ENCODE measurements at places on chromosomes 12 and 14.
A peak's percentile ranks its signal among the peaks of the same experiment; 100 is the strongest.

GRCh38 chr12:65308601-65309071 lies 30.2 kb downstream of the MSRB3 start:
- no peak for DNase-seq

DNA sequence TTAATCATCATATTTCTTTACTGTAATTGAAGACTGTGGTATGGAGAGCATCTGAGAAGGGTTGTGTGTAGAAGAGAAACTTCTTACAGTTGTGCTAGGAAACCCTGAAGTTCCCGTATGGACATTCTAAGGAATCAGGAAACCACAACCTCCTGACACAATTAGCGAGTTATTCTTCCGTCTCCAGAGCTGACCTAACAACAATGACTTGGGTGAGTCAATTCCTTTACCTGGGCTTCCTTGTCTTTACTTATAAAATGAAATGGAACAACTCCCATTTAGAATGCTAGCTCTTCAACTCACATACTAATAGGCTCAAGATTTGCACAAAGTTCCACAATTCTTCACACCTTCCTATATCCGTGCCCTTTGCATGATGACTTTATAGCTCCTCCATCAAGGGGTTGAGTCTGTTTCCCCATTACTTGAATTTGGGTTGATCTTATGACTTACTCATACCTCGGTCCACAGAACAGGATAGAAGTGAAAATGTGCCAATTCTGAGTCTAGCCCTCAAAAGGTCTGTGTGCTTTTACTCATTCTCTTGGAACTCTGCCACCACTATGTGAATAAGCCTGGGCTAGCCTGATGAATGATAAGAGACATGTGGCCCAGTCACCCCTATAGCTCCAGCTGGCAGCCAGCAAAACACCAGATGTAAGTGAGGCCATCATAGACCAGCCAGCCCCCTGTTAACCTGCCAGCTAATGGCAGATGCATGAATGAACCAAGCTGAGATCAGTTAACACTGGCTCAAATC lies 459.4 kb downstream of the ETNK1 start:
- no peak for DNase-seq

DNA sequence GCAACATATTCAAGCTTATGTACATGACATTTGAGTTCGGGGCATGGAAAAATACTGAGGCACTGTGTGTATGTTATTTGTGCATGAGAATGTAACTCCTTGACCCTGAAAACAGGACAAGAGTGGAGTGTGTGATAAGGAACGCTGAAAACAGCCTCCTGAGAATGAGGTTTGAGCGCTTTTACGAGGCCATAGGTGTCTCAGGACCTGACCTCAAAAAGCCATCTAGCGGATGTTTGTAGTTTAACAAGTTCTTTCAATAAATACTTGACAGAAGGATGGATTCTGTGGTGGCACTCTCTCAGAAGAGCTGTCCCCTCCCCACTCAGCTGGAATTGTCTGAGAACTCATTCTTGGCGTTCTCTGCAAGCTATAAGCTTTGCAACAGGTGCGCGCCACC lies 350.5 kb upstream of the TMTC1 start:
- no peak for DNase-seq

DNA sequence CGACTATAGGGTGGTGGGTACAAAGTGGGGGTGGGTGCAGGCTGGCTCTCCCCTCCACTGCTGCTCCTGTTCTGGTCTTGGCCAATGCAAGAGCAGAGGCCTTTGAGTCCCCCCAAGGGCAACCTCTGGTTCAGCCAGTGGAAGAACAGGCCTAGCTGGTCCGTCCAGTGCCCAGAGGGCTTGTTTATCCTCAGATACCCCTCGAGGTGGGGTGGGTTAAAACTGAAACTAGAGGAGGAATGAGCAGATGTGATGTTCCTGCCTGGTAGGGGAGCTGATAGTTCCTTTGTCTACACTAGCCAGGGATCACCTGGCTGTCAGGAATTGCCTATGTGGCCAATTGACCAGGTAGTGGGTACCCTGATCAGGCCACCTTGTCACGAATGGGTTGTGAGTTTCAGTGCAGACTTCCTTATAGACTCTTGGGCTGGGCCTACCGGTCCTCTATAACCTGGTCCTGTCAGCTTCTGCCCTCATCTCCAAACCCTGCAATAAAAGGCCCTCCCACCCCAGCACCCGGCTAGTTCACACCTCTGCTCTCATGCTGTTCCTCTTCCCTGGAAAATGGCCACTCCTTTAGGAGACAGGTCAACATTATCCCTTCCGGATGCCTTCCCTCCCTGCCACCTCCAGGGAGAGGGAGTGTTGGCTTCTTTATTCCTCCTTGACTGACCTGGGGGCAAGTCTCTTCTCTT lies 10.7 kb upstream of the HSP90AA1 start:
- no peak for DNase-seq

GRCh38 chr14:100850841-100851585 lies 25.1 kb downstream of the MEG3 start:
- DNase-seq = peak; percentile 87

- DNase-seq = no peak
Measured at GRCh38 chr12:106956048-106956578, 406 bp downstream of the TMEM263 start.

DNA sequence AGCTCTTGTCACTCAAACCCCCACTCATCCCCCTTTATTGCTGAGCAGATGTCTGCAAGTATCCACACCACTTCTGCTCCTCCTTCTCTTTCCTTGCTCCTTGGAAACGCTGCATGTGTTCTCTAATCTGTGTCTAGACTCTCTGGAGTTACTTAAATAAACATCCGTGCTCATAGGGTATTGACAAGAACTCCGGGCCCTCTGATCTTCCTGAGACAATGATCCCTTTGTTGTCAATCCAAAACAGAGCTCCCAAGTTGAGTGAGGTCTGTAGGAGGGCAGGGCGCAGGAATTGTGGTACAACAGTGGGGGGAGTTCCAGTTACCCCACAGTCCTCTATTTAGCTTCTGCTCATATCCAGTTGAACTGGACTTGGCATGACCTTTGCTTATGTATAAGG lies 489.0 kb downstream of the SNAPC1 start:
- DNase-seq = no peak

DNA sequence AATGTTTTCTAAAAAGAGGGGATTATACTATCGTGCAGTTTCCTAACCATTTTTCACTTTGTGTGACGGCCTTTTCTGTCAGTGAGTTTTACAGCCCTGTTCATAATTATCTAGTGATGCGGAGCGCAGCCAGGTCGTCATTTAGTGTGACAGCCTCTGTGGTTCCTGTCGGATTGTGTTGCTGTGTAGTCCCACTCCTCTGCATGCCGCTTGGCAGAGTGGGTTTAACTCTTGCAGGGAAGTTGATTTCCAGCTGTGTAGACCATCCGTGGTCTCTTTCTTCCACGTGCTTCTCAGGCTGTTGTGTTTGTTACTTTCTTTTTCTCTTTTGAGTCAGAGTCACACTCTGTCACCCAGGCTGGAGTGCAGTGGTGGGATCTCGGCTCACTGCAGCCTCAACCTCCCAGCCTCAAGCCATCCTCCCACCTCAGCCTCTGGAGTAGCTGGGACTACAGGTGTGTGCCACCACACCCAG lies 8.6 kb downstream of the RAN start:
- DNase-seq = no peak

DNA sequence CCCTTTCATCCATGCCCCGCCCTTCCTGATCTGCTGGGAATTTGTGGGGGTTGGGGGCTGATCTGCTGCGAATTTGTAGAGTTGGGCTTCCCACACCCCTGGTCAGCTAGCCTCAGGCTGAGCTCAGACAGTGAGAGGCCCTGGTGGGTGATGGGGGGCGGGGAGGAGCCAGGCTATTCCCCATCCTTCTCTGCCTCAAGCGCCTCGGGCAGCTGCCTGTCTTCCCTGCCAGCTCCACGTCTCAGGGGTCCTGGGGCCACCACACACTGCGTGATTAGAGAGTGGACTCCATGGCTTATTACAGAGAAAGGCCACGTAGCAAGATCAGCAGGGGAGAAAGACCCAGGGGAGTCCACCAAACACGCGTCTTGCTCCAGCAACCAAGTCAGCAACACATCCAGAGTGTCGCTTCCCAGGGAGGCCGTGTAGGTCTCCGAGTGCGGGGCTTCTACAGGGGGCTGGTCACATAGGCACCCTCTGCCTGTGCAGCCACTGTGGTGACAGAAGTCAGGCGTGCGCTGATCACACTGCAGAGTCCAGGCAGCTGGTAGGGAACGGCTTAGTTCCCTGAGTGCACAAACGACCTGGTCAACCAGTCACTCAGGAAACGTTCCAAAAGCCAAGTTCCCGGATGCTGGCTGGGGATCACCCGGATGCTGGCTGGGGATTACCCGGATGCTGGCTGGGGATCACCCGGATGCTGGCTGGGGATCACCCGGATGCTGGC lies 254.4 kb upstream of the SFSWAP start:
- DNase-seq = no peak

DNA sequence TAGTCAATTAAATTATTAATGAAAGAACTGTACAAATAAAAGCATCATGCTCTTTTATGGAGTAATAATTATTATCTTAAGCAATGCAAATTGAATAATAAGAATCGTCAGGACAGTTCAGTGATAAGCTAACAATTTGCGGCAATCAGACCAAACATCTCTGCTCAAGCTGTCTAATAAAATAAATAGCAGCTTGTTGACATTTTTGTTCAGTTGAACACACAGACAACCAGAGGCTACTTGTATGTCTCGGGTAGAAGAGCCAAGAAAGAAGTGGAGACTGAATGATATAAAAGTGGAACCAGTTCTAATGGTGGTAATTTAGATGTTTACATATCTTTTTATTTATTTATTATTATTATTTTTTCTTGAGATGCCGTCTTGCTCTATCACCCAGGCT lies 57.4 kb upstream of the FOXN3 start:
- no peak for DNase-seq

DNA sequence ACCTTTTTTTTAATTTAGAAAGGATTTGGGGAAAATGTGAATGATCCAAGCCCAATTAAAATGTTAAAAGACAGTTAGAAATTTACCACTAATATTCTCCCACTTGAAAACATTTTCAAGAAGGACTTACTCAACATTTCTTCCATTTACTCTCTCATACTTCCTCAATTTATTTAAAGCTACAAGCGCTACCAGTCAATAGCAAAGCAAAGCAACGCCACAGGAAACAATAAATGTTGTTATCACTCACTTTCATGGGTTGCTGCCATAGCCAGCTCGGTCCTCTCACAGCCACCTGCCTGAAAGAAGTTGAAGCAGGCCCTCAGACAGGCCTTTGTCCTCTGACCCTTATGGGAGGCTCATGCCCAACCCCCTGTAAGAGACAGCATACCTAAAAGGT lies 6.0 kb upstream of the SOS2 start:
- DNase-seq = no peak

DNA sequence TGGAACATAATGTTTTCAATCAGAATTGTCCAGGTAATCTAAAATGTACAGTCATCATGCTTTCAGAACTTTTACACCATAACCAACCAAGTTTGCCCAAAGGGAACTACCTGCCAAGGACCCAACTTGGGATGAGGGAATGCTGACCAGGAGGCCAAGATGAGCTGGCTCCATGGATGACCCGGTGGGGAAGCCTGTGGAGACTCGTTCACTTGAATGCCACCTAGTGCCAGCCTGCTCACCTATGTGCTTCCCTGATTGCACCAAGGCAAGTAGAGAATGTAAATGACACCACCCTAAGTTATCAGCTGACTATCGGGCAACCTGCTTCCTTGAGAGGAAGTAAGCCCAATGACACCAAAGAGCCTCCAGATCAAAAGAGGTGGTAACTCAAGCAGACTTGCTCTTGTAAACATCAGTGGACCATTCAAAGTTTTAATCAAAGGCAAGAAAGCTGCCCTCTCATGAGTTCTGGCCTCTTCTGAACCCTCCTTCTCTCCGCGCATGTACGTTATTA lies 137.3 kb downstream of the TTC7B start:
- DNase-seq = no peak

DNA sequence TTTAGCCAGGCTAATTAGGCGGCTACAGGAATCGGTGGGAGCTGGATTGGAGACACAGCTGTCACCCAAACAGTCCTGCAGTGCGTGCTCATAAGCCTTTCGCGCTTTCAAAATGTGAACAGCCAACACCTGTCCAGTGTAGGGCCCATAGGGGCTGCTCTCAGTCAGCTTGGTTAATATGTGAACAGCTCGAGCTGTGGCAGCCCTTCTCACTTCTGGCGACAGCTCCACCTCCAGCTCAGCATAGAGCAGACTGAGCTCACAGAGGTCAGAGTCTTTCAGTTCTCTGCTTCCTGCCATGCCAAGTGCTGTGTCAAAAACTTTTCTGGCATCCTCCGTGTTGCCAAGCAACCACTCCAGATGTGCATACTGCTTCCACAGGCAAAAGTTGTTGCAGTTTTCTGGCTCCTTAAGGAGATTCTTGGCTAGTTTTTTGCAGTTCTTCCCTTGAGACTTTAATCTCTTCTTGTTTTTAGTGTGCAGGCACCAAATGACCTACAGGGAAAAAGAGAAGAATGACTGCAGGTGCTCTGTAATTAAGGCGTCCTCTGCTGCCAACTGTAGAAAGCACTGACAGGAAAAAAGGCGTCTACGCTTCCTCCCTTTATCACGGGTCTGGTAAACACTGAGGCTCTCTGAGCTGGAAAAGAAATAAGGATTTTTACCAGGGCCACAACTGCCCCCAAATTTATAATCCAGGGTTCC lies 32.5 kb downstream of the PSMC1 start:
- no peak for DNase-seq

- no peak for DNase-seq
Measured at GRCh38 chr14:91149462-91149861, 35.6 kb downstream of the DGLUCY start.

GRCh38 chr12:101165319-101165718 lies 44.7 kb downstream of the SLC5A8 start:
- DNase-seq = no peak

- no peak for DNase-seq
Measured at GRCh38 chr12:16606117-16606200, at the start of gene LMO3. Gene LMO3 (minus strand): TSS chr12:16606162. CDS start chr12:16600860, 5,302 bp downstream.

GRCh38 chr12:110370732-110371231 lies 32.7 kb downstream of the ANAPC7 start:
- DNase-seq = no peak

- no peak for DNase-seq
Measured at GRCh38 chr12:93882763-93883162, 205.6 kb downstream of the CRADD start.

GRCh38 chr14:52948039-52948438 lies 2.8 kb downstream of the FERMT2 start:
- no peak for DNase-seq

DNA sequence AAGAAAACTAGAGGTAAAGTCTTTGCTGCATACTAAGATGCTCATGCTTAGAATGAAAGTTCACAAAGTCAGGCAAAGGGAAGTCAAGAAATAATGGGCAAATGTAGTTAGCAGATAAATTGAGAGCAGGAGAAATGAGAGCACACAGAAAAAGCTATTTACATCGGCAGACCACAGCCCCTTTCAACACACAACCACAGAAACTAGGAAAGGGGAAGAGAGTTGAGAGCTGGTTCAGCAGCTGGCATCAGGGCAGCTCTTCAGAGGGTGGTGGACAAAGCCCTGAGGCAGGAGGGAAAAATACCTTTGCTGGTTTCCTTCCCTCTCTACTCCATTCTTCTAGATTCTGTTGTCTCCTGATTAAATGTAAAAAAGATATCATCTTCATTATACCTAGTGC lies 95.4 kb upstream of the ANO4 start:
- DNase-seq = no peak
